Fibroblast of the aortic adventitia (primary cell): ENCODE measurements at places on chromosomes 4 and X.

- peak; percentile 51 for DNase-seq
These were observed 3.1 kb downstream of the MAMLD1 start for GRCh38 chrX:150365990-150366911.

DNA sequence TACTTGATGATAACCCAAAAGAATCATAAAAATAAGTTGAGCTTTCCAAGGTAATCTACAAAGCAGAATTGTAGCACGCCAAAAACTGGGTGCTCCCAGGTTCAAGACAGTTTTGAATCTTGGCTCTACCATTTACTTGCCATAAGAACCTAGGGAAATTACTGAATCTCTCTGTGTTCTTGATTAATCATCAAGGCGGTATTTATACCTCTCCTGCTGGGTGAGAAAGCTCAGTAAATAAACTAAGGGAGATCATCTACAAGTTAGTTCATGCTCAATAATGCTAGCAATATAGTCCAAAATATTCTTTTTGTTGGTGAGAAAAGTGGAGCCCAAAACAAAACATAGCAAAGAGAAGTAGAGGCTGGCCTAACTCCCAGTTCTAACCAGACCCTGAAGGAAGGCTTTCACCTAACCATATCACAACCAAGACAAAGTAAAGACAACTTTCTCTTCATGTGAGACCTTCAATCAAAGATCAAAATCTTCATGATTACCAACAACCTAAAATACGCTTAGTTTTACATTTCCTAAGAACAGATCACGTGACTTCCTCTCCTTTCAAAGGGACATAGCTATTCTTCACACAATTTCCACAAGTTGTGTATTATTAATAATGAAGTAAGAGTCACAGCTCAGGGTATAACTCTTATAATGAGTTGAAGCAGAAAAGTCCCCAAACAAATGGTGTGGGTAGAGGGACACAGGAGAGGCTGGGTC, 34.4 kb downstream of the TNIP3 start:
- DNase-seq, result no peak

DNA sequence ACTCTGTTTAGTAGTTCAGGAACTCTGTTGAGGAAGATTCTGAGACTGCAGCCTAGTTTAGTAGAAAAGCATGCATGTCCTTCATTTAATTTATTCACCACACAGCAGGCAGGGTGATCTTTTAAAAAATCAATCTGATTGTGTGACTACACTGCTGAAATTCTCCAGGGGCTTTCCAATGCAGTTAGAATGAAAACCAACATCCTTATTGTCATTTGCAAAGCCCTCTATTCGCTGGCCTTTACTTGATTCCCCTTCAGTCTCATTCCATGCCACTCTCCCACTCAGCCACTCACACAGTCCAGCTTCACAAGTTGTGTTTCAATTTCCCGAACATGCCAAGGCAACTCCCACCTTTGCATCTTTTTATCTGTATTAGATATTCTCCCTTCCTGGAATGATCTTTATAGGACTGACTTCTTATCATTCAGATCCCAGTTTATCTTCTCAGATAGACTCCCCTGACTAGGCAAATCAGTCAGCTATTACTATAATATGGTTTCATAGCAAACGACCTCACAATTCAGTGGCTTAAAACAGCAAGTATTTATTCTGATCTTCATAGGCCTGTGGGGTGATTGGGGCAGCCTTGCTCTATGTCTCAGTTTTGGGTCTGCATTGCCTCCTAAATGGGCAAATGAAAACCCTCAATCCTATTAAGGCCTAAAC, 21.3 kb upstream of the FTHL17 start:
- no peak for DNase-seq

DNA sequence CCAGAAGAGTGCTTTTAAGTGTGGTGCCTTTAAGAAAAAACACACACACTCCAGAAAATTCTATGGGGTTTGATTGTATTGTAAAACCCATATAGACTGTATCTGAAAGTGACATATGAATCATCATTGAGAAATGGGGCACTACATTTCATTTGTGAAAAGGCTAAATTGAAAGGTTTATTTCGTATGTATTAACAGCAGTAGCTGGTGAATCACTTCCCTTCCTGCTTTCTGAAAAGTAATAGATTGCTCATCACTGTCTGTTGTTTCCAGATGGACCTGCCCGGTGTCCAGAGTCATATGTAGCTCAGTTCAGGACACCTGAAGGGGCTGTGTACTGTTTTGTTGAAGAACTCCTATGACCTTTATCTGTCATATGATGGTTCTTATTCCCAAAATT, 28.1 kb upstream of the HPRT1 start:
- peak; percentile 34 for DNase-seq

DNA sequence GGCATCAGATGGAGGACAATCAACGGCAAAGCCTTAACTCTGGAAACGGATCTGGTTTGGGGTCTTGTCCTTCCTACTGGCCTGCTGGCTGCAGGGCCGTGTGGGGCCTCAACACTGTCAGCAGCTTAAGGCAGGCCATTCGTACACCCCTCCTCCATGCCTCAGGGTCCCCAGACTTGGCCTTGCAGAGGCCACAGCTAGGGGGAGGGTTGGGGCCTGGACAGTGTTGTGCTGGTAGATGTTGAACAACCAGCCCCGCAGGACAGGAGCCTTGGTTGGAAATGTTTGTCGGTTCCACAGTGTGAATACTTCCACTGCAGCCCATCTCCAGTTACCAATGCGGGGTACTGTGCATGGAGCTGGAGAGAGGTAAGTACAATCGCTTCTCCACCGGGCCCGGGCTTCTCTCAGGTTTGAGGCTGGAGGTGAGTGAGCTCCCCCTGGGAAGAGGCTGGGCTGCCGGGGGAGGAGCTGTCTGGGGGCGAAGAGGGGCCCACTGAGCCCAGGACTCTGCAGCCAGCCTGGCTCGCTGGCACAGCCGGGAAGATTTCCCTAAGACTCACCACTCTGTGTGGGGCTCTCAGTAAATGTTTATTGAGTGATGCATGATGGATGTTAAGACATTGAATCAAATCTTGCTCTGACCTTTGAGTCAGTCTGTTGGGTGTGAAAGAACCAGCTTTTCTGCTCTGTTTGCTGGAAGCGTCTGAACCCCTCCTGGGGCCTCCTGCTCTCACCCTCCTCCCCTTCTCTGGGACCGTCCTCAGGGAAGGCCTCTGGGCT, 19.7 kb upstream of the GPR78 start:
- no peak for DNase-seq

DNA sequence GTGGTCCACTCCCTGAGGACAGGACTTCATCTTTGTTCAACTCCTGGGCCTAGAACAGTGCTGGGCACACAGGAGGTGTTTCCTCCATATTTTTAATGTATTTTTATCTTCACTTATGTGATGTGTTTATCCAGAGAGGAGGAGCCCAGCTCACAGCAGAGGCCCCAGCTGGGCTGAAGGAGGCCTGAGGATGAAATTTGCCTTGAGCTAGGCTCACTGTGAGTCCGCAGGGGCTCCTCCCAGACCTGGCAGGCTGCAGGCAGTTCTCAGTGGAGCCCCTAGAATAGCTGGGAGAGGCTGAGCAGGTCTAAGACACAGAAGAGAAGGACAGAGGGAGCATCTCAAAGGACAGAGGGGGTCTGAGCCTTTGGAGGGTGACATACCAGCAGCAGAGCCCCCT, 26.8 kb downstream of the C4orf50 start:
- DNase-seq, result no peak

DNA sequence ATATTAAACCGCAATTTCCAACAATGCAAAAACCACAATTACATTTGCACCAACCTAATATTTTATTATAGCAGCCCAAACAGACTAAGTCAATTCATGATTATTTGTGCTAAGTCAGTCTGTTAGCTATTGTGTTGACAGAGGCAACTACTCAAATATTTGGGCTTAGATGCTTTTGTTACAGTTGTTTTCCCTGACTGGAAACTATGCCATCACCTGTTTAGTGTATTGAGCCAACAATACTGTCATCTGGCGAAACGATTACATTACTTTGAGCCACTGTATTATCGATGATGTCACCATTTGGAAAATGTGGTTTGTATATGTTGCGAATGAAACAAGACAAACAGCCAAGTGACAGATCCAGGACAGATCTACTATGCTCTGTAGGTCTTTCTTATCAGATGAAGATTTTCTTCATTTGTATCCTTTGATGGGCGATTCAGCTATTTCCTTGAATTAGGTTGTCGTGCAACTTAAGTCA, 38.7 kb upstream of the INTS6L start:
- no peak for DNase-seq

DNA sequence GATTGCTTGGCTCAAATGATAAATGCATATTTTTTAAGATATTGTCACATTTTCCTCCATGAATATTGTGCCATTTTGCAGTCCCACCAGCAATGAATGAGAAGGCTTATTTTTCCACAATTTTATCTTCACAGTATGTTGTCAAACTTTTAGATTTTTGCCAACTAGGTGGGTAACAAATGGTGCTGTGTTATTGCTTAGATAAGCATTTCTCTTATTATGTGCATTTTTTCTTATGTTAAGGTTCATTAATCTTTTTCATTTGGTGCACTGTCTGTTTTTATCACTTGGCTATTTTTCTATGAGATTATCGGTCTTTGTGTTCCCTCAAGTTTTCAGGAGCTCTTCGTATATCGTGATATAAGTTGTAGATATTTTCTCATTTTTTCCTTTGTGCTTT, 13.4 kb upstream of the AFM start:
- no peak for DNase-seq

DNA sequence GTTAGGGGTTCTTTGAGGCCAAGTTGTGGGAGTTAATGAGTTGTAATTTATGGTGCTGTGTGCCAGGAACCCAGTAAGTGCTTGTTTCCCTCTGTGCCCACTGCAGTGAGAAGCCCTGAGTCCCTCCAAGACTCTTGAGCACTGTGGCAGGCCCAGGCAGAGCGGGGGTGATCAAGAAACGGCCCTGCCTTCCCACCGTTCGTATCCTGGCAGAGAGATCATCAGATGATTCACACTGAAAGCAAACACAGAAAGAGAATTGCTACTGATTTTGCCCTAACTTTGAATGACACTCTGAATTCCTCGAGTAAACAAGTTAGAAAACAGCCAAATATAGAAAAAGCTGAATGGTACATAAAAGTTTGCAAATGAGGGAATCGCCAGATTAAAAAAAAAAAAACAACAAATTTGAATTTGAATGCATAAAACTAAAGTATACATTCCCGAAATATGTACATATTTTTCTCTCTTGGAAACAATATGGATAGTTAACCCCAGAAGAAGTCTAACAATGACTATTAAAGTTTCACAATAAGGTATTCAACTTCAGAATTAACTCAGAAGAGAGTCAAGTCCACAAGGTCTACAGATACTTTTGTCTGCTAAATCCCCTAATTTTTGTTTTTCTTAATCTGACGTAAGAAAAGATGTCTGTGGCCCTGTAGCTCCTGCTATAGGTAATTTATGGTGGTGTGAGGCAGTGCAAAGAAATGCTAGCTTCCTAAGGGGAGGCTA, 71.8 kb downstream of the AFAP1 start:
- no peak for DNase-seq

DNA sequence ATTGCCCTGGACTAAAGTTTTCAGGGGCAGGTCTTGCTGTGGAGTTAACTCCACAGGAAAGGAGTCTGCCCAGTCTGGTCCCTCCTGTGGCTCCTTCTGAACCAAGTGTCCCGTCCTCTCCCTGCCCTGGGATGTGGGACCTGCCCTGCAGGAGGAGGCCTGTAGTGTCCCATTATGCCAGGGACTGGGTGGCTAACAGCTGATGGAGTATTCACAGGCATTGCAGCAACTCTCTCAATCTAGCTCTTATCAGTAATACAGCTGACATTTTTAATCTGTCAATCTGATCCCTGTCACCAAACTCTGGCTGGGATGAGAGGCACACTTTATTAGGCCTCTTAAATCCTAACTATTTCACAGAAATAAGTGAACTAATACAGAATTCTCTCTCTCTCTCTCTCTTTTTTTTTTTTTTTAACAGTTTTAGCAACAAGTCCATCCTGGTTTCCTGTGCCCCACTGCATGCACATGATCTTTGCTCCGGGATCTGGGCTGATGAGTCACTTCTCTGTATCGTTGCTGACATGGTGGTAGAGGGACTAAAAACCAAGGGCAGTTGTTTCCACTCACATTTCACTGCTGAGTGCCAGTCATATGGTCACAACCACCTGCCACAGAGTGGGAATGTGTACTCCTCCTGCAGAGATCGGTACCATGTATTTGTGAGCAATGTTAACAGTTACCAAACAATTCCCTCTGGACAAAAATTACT, 39.1 kb downstream of the HAND2 start:
- peak; percentile 79 for DNase-seq

GRCh38 chr4:107863850-107864371, 39.2 kb downstream of the SGMS2 start:
- peak; percentile 46 for DNase-seq

DNA sequence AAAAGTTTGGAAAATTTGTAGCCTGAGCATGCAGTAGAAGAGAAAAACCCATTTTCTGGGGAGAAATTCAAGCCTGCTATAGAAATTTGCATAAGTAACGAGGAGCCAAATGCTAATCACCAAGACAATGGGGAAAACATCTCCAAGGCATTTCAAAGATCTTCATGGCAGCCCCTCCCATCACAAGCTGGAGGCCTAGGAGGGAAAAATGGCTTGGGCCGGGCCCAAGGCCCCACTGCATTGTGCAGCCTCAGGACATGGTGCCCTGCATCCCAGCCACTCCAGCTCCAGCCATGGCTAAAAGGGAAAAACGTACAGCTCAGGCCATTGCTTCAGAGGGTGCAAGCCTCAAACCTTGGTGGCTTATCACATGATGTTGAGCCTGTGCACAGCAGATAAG, 87.7 kb downstream of the SHROOM4 start:
- DNase-seq, result no peak

- peak; percentile 5 for DNase-seq
These were observed 619.4 kb upstream of the SPANXN1 start for GRCh38 chrX:144627947-144628346.

DNA sequence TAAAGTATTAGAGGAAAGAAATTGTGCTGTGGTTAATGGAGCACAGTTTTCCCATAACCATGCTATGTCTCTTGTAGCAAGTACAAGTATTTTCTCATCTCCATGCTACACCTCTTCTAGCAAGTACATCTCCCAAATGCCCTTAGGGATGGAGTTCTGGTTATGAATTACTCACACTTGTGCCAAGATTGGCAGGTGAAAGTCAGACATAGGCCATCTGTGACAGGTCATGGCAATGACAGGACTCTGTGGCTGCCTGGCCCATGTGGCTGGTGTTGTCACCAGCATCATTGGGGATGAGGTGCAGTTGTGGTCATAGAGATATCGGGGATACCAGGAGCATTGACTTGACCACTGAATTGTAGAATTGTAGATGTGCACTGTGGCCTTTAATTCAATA, 310.2 kb downstream of the FAT4 start:
- DNase-seq, result no peak

DNA sequence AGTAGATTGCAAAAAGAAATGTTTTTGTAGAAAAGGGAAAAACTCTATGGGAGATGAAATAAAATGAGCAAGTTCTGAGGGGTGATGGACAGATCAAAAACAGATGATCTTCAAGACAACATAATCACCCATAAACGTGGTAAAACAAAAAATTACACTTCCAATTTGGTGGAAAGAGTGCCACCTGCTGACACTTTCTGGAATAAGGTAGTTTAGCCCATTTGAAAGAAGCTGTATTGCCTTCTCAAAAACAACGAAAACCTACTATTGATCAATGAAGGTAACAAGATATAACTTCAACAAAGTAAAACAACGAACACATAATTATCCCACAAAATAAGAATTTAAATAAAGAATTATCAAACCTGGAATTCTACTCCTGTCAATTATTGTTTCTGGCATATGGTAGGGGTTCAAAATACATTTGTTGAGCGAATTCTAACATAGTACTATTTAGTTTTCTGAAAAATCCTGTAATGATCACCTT, 2.5 kb downstream of the COQ2 start:
- DNase-seq, result peak; percentile 80
